ENCODE measurements at places on chromosomes 11 and 22.

DNA sequence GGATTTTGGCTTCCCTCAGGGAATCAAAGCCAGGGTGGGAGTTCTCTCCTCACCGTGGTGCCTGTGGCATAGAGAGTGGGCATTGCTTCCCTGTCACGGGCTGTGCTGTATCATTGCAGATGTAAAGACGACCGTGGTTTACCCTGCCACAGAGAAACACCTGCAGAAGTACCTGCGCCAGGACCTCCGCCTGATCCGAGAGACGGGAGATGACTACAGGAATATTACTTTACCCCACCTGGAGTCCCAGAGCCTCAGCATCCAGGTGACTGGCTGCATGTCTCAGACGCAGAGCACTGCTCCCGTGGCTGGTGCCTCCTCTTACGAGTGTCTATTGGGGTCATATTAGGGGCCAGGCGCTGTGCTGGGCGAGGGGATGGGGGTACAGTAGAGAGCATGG is 24.2 kb upstream of the ST3GAL4 start:
- DNase-seq = no peak

DNA sequence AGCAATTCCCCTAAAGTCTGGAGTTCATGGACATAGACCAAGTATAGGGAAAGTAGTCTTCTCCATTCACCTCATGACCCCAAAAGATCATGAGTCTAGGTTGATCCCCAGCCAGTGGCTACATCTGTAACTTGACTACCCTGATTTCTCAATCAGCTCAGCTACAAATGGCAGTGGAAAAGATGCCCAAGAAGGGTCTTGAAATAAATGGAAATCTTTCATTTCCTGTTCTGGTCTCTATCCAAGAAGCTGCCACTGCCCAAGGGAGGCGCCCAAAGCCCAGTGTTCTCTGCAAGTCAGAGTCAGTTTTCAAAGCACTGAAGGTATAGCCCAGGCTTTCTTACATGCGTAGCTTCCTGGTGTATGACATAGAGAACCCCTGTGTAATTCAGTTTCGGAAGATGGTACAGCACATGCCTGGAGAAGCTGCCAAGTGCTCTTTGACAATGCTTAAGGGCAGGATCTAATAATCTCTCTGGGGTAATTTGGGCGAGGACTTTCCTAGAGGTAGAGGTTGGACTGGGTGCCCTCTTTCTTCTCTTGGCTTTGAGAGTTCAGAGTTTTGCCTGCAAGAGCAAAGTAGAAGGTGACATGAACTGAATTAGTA is 101.1 kb downstream of the ADAMTS15 start:
- no peak for DNase-seq

- peak; percentile 33 for DNase-seq
Observed at GRCh38 chr11:71940561-71941219, 11.8 kb downstream of the RNF121 start.

DNA sequence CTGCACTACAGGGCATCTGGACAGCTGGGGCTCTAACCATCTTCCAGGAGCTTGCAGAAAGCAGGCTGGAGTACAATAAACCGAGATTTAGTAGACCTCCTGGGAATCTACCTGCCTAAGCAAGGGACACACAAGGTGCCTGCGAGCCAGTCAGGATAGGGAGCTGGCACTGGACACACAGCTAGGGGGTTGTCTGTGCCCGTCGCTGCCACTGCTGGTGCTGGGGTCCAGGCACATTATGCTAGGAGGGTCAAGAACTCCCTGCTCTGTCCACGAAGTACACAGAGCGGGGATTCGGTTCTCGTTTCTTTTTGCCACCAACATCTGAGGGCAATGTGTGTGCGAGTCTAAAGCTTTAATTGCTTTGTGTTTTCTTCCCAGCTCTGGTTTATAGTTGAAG is 4.2 kb downstream of the RIC8A start:
- no peak for DNase-seq

DNA sequence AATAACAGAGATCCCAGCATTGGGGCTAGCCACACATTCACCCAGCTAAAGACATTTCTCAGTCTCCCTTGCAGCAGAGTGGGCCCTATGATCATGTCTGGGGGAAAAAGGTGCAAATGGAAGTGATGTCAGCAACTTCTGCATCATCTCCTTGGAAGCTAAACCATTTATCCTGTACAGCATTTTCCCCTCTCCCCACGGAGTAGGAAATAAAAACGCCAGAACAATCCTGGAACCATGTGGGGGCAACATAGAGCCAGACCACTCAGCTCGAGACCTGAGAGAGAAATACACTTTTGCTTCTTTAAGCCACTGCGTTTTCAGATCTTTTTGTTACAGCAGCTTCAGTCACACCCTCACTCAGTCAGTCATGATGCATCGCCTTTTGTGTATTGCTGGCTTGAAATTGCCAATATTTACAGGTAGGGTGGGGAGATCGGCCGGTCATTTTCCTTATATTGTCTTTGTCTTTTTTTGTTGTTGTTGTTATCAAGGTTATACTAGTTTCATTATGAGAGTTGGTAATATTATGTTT is 9.1 kb upstream of the RAC2 start:
- no peak for DNase-seq

DNA sequence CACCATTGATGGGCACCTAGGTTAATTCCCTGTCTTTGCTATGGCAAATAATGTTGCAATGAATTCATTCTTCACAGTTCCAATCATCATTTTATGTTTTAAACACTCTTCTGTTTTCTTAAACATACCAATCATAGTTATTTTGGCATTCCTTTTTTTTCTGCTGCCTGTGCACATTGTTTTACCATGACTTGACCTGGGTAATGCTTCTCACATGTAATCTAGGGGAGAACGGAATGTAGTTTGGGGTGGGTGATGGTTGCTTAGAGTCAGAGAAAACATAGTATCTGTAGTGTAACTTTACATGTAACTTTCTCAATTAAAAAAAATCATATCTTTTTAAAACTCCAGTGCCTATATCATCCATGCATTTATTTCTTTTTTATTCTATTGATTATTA is 1945.3 kb upstream of the RAG2 start:
- peak; percentile 73 for DNase-seq

DNA sequence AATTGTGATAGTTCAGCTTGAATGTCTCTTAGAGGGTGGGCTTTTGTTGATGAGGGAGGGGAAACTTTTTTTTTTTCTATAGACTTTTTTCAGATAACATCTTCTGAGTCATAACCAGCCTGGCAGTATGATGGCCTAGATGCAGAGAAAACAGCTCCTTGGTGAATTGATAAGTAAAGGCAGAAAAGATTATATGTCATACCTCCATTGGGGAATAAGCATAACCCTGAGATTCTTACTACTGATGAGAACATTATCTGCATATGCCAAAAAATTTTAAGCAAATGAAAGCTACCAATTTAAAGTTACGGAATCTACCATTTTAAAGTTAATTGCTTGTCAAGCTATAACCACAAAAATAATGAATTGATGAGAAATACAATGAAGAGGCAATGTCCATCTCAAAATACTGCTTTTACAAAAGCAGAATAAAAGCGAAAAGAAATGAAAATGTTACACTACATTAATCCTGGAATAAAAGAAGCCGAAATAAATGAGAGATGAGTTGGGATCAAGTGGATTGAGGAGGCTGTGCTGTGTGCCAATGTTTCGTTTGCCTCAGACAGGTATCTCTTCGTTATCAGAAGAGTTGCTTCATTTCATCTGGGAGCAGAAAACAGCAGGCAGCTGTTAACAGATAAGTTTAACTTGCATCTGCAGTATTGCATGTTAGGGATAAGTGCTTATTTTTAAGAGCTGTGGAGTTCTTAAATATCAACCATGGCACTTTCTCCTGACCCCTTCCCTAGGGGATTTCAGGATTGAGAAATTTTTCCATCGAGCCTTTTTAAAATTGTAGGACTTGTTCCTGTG is 3.9 kb downstream of the MALAT1 start:
- DNase-seq = no peak

DNA sequence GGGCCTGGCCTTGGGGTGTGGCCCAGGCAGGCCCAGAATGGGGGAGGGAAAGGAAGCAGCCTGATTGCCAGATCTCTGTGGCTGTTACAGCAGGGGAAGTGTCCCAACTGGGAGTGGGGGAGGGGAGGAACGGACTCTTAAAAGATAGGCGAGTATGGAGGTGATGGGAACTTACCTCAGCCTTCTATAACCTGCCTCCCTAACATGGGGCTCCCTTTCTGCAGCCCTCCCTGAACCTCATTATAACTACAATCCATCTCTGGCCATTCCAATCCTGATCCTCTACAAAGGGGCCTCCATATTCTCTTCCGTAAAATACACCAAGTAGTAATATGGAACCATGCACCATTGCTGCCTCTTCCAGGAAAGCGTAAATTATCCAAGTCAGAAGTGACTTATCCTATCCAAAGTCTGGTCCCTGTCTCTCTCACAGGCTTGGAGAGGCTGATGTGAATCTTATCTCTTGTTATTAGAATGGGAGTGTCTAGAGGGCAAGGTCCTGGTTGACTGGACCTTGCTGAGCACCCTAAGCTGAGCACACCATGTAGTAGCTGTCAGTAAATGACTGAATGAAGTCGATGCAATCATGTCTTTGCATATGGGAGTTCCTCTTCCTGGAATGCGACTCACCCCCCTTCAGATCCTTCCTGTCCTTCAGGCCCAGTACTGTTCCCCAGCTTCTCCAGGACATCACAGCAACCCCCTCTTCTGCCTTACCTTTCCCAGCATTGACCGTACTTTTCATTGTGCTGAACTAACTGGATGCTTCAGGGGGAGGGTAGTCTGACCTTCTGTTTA is 5.9 kb downstream of the RHOG start:
- no peak for DNase-seq

DNA sequence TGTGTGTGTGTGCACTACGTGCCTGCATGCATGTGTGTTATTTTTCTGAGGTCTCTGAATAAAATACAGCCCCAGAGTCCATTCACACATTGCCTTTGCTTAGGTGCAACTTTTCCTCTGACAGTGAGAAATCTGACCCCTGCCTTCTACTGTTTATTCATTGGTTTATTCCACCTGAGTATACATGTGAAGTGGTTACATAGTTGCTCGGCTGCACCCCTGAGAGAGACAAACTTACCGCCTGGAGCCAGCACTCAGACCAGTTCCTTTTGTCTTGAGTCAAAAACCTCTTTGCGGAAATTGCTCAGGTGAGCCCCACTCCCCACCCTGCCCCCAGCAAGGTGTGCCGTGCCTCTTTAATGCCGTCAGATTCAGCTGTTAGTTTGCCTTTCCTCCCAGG is 363.6 kb downstream of the BRD1 start:
- no peak for DNase-seq

- no peak for DNase-seq
Observed at GRCh38 chr11:118310781-118311485, 6.4 kb downstream of the CD3E start.

DNA sequence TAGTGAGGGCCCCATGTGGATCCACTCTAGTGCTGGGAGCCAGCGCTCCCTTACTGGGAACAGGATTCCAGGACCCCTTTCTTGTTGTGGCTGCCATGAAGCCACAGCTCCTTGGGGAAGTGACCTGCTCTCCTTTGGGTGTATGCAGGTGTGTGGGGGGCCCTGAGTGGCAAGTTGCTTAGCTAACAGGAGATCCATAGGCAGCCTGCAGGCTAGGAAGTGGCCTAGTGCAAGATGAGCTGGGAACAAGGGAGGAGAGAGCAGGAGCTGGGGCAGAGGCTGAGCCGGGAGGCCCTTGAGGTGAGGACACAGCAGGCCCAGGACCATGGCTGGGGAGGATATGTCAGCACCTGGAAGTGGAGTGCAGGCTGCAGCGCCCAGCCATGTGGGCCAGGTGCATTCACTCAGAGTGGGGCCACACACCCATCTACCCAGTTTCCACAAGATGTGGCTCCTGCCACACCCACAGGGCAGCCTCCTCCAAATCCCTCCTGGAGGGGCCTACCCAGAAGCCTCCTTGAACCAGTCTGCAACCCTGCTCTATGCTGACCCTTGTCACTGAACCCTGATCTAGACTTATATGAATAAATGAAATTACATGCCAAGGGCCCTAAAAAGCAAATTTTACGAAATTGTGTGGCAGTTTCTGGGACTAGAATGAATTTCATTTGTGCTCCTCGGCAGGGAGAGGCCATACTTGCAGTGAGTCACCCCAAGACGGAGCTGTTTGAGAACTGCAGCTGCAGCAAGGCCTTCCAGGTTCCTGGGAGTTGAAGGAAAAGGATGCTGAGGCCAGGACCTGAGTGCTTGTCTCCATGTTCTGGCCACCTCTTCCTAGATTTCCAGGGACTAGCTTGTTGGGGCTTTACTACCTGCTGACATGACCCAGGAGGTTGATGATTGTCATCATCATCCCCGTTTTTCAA is 3.2 kb downstream of the THAP7 start:
- no peak for DNase-seq

DNA sequence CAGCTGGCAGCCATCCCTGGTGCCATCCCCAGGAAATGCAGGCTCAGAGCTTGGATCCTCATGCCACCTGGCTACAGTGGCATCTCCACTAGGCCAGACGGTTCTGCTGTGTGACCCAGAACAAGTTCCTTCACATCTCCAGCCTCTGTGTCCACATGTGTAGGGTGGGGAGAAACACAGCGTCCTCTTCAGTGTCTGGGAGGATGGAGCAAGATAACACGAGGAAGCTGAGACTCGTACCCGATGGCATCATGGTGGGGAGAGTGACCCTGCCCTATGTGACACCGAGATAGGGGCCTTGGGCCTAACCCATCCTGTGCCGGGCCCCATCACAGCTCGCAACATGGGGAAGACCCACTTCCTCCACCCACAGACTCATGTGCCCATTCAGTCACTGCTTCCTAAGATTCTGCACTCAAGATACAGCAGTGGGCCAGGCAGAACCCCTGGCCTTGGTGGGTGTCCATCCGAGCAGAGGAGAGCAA is 78.5 kb downstream of the MORC2 start:
- no peak for DNase-seq

DNA sequence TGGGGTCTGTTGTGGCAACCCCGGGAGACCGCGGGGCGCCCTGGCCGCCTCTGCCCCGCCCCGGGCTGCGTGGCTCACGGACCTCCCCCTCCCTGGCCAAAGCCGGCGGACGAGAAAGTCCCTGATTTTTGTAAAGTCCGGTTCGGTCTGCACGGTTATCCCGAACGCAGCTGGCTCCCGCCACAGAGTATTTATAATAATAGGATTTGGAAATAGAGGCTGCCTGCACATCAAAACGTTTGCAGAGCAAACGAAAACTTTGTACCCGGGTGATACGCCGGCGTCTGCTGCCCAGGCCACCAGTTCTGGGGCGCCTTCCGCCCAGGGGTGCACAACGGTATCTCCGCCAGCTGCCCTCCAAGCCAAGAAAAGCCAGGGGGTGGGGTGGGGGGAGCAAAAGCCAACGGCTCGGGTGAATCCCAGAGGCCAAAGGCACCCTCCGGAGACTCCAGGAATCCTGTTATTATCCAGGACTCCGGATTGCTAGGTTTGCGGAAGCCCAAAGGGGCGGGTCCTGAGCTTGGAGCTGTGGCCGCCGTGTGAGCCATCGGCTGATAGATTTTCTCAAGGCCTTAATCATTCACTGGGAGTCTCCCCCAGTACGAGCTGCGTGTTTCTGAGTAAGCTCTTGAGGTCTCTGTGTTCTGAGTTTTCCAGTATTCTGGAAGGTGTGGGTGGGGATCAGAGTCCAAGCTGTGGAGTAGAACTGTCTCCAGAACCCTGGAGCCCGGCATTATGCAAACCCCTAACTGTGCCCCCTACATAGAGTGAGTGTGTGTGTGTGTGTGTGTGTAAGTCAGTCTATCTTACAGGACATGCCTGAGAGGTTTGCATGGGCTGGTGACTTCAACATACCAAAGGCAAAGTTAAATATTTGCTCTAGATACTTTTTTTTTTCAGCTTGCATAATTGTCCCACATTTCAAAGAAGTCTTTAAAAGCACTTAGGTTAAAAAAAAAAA is 673 bp upstream of the SHANK2 start:
- no peak for DNase-seq

GRCh38 chr11:45926536-45927331 is 4.3 kb downstream of the LARGE2 start:
- no peak for DNase-seq
